ENCODE measurements at places on chromosomes 1 and 21. TPM values are rescaled to one million over a fixed set of nuclear protein-coding genes. Genes with fewer than 3 reads are reported as not detected.

GRCh38 chr21:46144464-46145070 is 10.8 kb downstream of the FTCD start:
- DNase-seq: no peak

GRCh38 chr1:202304375-202304774 is 37.4 kb downstream of the UBE2T start:
- DNase-seq: no peak

DNA sequence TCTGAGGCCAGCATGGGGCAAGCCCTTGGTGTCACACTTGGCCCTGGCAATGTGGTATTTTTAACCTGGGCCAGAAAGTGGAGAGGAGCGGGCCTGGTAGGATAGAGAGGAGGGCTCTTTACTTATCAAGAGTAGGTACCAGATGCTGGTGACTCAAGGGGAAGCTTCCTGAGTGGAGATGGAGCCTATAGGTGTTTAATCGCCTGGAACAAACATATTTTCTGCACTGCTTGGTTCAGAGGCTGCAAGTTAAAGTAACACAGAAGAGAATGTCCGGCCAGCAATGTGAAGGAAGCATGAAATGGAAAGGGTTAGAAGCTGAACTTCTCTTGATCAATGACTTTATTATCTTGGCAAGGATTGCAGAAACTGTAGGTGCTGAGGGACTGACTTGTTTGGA is 74.3 kb downstream of the DDR2 start:
- DNase-seq: no peak

NHLH1 gene
- total RNA-seq: not detected

DNA sequence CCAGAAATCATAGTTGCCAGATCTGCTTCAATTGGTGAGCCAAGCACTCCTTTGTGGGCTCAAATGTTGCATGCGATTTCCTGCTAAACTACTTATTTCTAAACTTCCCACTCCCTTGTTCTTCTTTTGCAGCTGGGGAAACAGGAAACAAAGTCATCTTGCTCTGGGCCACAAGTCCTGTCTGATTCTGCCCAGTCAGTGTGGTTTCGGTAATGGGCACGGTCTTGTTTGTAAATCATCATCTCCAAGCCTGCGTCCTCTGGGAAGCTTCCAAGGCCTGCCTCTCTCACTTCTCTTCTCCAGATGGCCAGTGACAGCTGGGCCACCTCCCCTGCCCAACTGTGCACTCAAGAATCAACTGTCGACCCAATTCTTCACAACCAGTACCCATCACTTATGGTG is 4.4 kb downstream of the S100A8 start:
- DNase-seq: no peak

- DNase-seq: no peak
Observed at GRCh38 chr1:153363641-153364040, 6.0 kb downstream of the S100A9 start.

GRCh38 chr1:176720838-176721237 is 257.9 kb downstream of the PAPPA2 start:
- no peak for DNase-seq

DNA sequence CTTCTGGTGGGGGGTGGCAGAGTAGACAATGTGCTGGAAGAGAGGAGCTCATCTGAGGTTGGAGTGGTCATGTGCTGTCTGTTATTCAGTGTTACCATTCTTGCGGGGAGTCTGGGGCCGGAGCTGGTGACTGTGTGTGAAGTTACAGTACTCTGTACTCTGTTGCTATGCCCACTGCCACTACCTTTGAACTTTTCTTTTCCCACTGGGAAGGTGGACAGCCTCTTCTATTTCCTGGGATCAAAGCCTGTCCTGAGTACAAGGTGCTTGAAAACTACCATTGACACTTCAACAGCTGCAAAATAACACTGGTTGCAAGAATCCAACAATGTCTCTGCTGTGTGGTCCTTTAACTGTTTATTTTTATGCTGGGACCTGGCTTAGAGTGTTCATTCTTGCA is 66.4 kb upstream of the ZNF326 start:
- no peak for DNase-seq

- DNase-seq: peak; percentile 68
Observed at GRCh38 chr1:25232866-25233784, 823 bp upstream of the SYF2 start.

DNA sequence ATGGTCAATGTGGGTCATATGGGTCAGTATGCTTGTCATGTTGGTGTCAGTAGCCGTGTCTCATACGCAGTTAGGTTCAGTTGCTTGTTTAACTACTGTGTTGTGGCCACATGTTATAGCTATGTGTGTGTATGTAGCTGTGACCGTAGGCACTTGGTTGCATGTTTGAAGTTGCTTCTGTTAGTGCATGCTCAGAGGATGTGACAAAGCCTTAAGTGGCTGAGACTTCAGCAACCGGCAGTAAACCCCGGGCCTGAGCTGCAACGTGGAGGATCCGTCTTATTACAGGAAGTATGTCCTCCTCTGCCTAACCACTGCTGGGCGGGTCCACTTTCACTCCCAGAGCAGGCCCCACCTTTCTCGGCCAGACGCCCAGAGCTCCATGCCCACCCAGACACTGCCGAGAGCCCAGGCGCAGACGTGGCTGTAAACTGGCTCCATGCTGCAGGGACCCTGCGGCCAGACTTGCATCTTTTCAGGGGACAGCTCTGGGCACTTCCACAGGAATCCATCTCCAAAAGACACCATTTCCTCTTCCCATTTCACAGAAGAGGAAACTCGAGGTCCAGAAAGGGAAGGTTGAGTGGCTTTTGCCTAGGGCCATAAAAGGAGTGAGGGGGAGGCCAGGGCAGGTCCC is 2.2 kb downstream of the TCEA3 start:
- peak; percentile 94 for DNase-seq

WASF2 gene
- 47.0 TPM for total RNA-seq

RBM11 gene
- 1.5 TPM for total RNA-seq

TBX15 gene
- not detected for total RNA-seq

PTGER3 gene
- total RNA-seq: 41.1 TPM

DNA sequence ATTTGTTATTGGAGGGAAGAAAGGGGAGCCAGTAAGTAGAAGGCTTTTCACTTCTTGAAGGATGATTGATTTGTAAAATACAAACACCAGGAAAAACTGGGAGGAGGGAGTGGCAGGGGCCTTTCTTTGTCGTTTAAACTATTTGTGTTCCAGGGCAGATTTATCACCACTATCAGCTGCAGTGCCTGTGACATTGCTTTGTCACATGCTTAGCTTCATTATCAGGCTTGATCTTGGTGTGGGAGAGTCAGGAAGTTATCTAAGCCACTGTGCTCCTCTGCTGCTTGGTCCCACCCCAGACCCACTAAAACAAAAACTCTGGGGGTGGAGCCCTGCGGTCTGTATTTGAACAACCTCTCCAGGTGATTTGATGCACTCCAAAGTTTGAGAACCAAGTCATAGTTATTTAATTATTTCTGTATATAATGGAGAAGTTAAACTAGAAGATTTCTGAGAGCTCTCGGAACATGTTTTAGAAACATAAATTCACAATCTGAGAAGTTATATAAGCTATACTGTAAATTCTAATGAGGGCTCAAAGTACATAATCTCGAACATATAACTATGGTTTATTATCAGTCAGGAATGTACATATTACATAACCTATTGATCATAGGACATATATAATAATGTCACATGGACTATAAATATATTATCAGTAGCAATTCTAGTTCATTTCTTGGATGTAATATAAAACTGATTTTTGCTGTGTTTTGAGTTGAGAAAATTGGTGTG is 87.9 kb downstream of the CDC14A start:
- peak; percentile 30 for DNase-seq

RPS27 gene
- total RNA-seq: 43.4 TPM

All from stomach (tissue), 19 donors.